ENCODE measurements at places on chromosomes 2 and 18.

- DNase-seq: no peak
These were observed 197.9 kb downstream of the DSEL start for GRCh38 chr18:67318651-67319050.

DNA sequence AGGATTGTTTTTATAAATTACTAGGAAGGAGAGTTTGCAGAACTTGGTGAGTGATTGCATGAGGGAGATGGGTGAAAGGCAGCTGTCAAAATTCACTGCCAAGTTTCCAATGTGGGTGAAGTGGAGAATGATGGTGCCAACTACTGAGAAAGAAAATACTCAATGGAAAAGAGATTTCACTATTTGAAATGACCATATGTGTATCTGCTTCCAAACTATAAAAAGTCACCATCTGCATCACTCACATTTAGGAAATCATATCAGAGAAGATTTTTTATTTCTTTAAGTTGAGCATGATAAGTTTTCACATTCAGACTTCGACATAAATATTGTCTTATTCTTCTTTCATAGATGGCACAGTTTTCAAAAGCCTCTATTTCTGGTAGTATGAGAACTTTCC is 570.0 kb upstream of the DSEL start:
- no peak for DNase-seq

GRCh38 chr18:43159926-43160325 is 44.4 kb upstream of the RIT2 start:
- no peak for DNase-seq

DNA sequence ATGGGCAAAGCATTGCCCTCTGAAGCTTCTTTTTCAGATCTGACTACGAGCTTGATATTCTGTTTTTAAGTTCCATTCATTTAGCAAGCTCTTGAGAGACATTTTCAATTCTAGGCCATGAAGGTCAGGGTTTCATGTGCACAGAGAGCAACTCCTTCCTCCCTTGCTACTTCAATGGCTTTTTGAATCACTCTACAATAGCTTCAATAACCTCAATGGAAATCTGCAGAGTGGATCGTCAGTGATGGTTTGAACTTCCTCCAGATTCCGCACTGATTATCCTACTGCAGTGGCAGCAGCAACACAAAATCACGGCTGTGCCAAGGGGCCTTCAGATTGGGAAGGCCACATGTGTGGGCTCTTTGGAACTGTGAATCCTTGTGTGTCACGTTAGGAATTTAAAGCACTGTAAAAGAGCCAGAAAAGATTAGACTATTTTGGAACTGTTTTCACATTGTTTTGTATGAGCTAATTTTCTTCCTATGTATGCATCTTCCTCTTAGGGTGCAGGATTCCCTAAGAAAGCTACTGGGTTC is 88.4 kb upstream of the MGAT4A start:
- DNase-seq: no peak

- no peak for DNase-seq
These were observed 30.0 kb upstream of the MYO1B start for GRCh38 chr2:191215230-191215629.

- no peak for DNase-seq
These were observed 139.4 kb upstream of the SERTAD2 start for GRCh38 chr2:64792995-64793639.

- no peak for DNase-seq
These were observed 337.7 kb downstream of the ALK start for GRCh38 chr2:29583548-29584156.

DNA sequence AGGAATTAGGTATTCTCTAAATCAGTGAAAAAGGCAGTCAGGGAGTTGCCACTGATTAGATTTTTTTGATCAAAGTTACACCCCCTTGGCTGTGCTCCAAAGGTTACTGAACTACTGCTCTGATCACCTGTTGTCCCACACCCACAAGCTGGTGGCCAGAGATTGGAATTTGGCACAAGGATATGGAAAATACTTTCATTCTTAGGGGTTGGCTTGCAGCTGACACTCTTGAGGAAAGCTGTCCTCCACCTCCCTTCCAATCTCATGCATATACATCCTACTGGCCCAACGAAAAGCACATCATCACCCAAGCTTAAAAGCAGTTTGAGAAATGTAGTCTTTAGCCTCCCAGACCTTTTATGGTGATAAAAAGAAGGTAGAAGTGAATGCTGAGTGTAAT is 329.5 kb upstream of the CHAC2 start:
- no peak for DNase-seq

DNA sequence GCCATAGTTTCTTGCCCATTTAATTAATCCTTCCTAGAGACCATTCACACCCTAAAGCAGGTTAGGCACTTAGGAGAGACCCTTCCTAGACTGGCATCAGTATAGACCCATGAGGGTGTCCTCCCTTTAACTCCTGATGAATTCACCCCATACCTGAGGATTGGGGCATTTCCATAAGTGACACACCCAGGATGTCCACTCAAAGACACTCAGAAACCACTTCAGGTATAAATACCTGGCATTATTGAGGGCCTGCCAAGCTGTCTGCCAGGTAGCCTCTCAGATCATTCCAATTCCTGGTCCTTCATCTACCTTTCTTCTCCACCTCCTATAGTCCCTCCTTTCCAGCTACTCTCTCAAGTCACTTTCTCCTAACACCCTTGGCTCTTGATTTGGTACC is 57.5 kb upstream of the SLC14A2 start:
- DNase-seq: no peak

DNA sequence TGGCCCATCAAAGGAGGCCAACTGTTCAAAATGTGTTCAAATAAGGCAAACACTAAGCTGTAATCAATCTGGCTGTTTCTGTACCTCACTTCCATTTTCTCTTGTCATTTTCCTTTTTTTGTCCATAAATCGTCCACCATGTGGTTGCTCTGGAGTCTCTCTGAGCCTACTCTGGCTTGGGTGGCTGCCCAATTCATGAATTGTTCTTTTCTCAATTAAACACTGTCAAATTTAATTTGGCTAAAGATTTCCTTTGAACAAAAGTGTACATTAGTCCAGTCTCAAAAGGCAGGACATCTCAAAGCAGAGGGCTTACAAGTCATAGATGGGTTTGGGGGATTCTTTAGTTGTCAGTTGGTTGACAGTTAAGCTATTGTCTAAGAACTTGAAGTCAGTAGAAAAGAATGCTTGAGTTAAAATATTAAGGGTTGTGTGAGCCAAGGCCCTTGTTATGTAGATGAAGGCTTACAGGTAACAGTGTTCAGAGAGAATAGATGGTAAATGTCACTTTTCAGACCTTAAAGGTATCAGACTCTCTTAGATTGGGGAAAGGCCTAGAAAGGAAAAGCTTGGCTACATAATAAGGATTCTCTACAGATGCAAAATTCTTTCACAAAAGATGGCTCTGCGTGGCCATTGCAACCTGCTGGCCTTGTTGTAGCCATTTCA is 831.2 kb upstream of the CDH2 start:
- no peak for DNase-seq

DNA sequence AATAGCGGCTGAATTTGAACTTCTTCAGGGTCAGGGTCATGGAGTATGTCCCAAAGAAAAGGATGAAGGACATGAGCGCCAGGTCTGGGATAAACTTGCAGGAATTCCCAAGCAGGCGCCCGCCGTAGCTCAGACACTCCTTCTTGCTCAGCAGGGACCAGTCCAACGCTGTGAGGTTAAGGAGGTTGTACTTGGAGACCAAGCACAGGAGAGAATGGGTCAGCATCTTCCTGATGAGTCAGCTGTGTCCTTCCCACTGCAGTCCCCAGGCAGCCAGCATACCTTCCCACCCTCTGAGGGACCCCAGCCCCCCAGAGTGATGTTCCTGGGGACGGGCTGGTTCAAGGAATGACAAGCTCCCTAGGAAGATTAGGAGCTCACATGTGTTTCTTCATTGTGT is 40.9 kb downstream of the MTHFD2 start:
- no peak for DNase-seq

DNA sequence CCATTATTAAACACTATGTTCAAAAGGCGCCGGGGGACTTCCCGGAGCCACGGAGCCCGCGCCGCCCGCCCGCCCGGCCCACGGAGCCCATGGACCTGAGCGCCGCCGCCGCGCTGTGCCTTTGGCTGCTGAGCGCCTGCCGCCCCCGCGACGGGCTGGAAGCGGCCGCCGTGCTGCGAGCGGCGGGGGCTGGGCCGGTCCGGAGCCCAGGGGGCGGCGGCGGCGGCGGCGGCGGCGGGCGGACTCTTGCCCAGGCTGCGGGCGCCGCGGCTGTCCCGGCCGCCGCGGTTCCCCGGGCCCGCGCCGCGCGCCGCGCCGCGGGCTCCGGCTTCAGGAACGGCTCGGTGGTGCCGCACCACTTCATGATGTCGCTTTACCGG is 197 bp downstream of the GDF7 start:
- no peak for DNase-seq

- no peak for DNase-seq
These were observed 93.5 kb upstream of the NDUFV2 start for GRCh38 chr18:9008709-9009635.

GRCh38 chr2:198343471-198343870 is 539.1 kb downstream of the PLCL1 start:
- no peak for DNase-seq

- DNase-seq: no peak
These were observed 85.8 kb downstream of the BABAM2 start for GRCh38 chr2:27976308-27976707.

- no peak for DNase-seq
These were observed 263.0 kb downstream of the EIPR1 start for GRCh38 chr2:3114406-3115185.

GRCh38 chr2:96156011-96156820 is 11.0 kb upstream of the DUSP2 start:
- no peak for DNase-seq

- DNase-seq: no peak
These were observed 35.7 kb upstream of the POU3F3 start for GRCh38 chr2:104818264-104818663.

DNA sequence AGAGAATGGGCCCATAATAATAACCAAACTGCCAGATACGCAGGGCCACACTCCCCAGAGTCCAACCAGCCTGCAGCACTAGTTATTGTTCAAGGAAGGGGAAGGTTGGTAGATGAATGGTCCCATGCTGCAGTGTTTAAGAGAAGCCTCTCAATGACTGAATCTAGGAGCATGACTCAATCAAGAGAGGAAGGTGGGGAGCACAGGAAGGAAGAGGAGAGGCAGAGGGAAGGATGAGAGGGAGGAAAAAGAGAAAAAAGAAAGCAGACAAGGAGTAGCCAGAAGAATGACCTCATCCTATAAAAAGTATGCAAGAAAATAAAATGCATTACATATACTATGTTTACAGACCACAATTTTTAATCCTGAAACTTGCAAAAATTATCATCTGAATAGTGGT is 174.5 kb downstream of the TCF4 start:
- no peak for DNase-seq

DNA sequence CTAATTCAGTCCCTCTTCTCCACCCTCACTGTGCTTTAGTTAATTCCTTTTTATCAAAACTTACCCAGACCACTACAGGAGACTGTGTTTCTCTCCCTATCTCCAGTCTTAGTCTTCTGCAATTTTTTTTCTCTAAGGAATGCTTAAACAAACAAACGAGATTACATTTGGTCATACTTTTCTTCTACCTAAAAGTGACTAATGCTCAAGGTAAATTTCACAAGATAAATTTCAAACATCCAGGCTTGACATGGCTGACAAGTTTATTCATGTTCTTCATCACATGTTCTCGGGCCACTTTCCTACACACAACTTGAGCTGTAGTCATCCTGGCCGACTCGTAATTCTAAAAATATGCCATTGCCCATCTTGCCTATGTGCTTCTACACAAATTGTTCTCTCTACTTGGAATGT is 23.2 kb upstream of the ACSL3 start:
- DNase-seq: no peak

DNA sequence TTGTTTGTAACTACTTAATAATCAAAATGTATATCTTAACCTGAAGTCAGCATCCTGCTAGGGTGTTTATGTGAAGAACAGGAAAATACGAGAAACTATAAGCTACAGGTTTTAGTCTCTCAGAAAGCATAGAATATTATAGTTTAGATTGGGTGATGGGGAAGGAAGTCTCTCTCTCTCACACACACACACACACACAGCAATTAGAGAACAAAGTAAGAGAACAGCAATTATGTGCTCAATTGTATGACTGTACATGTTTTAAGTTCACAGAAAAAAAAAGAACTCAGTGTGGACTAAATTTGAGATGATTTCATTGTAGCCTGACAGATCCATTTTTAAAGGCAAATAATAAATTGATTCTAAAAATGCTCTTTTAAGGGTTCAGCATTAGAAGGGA is 94.3 kb upstream of the ZNF516 start:
- DNase-seq: no peak

DNA sequence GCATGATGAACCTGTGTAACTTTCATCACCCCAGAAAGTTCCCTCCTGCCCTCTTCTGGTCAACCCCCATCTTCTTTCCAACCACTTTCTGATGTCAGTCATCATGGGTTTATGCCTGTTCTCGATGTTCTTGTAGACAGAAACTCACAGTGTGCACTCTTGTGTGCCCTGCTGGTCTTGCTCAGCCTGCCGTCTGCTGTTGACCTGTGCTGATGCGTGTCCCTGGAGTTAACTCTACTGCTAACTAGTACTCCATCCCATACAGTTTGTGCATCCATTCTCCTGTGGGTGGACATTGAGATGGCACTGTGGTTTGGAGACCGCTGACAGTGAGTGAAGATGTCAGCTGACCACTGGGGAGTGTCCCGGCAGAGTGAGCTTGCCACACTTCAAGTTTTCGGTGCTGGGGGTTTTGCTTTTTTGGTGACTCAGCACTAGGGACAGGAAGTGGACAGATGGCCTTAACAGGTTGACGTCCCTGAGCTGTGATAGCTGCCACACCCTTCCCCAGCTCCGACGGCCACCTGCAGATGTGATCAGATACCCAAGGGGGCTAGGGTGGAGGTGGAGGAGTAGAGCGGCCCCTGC is 14.8 kb downstream of the KLHL29 start:
- no peak for DNase-seq

DNA sequence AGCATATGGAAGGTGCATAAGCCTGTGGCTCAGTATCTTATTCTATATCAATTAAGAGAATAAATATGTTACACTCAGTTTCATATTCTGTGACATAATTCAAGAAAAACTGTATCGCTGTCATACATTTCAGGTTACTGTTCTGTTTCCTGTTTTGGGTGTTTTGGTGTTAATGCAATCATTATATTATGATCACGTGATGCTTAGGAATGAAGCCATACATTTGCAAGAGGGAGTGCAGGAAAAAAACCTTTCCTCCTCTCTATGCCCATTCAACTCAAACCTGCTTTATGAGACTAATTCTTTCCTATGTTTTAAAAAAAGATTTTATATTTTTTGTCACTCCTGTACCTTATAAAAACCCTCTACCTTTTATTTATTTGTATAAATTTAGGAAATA is 120.8 kb upstream of the DDX18 start:
- no peak for DNase-seq
